ENCODE measurements at places on chromosomes 3 and 15. TPM values are rescaled to one million over a fixed set of nuclear protein-coding genes. Genes with fewer than 3 reads are reported as not detected.

Gene HHLA2
- not detected for total RNA-seq

Gene ACAP2
- total RNA-seq: 267 TPM

Gene CCR1
- total RNA-seq: 0.94 TPM

Gene ST3GAL6
- total RNA-seq: 25.7 TPM

Gene DOCK3
- total RNA-seq: 60.7 TPM

Gene METTL6
- 88.6 TPM for total RNA-seq

Gene IL1RAP
- total RNA-seq: 23.5 TPM

Gene LAMB2
- 69.2 TPM for total RNA-seq

Gene RTP3
- not detected for total RNA-seq

Gene ADCY5
- 39.8 TPM for total RNA-seq

Gene STOML1
- 23.5 TPM for total RNA-seq

Gene PROS1
- 9.4 TPM for total RNA-seq

Gene HCLS1
- 2.2 TPM for total RNA-seq

Gene ADAMTS9
- 26.0 TPM for total RNA-seq

Gene ZNF662
- 35.7 TPM for total RNA-seq

Gene UQCC5
- 5.0 TPM for total RNA-seq

Gene MORC1
- not detected for total RNA-seq

Gene RTP4
- not detected for total RNA-seq

Gene LDHAL6B
- total RNA-seq: not detected

Gene CDCP1
- 1.6 TPM for total RNA-seq

Gene LEO1
- total RNA-seq: 62.0 TPM

Gene KLHL40
- total RNA-seq: not detected

Gene RASA2
- 44.8 TPM for total RNA-seq

Gene FGF7
- total RNA-seq: 0.94 TPM

Gene MLH1
- 76.1 TPM for total RNA-seq

Gene TUSC7
- not detected for total RNA-seq

Gene IGSF10
- total RNA-seq: 1.9 TPM

Gene CERS3
- total RNA-seq: 0.63 TPM

Gene A4GNT
- not detected for total RNA-seq

Gene CSPG4
- total RNA-seq: 6.6 TPM

Gene PP2D1
- total RNA-seq: not detected

Gene C3orf85
- total RNA-seq: not detected

Gene HYAL3
- total RNA-seq: 5.6 TPM

Gene SCN11A
- total RNA-seq: 0.63 TPM

Gene LOXL1
- total RNA-seq: 3.4 TPM

Gene VWA5B2
- 0.63 TPM for total RNA-seq

Gene AGBL1
- 2.5 TPM for total RNA-seq

Gene CAMK1
- 38.5 TPM for total RNA-seq

Gene ANKUB1
- 0.63 TPM for total RNA-seq

Gene ACAN
- 0.31 TPM for total RNA-seq

Gene DALRD3
- 53.2 TPM for total RNA-seq

Gene CCDC39
- total RNA-seq: 0.63 TPM

Gene RPL39L
- total RNA-seq: 13.5 TPM

Gene PRR20G
- total RNA-seq: not detected

Gene STRIT1
- not detected for total RNA-seq

Gene CXCR6
- not detected for total RNA-seq

Gene SNTN
- total RNA-seq: not detected

Gene ATP13A4
- total RNA-seq: 22.2 TPM

Gene CCR2
- not detected for total RNA-seq

Gene SEMA6D
- total RNA-seq: 85.1 TPM

Gene GP9
- total RNA-seq: not detected

Gene LRRN1
- total RNA-seq: 49.1 TPM

Gene CPNE9
- total RNA-seq: 0.31 TPM

Gene SELENOK
- 24.1 TPM for total RNA-seq

Gene TAGLN3
- 141 TPM for total RNA-seq

Gene C3orf80
- 5.6 TPM for total RNA-seq

All from parietal lobe (tissue), 2 donors.